NCI-H524 (cell line): ENCODE measurements at places on chromosomes 6 and 20.

GRCh38 chr6:17835784-17836183, 129.1 kb upstream of the NUP153 start:
- no peak for DNase-seq

GRCh38 chr6:115773741-115774140, 286.9 kb downstream of the FRK start:
- no peak for DNase-seq

- no peak for DNase-seq
Measured at GRCh38 chr20:25484911-25485511, 77.5 kb downstream of the GINS1 start.

DNA sequence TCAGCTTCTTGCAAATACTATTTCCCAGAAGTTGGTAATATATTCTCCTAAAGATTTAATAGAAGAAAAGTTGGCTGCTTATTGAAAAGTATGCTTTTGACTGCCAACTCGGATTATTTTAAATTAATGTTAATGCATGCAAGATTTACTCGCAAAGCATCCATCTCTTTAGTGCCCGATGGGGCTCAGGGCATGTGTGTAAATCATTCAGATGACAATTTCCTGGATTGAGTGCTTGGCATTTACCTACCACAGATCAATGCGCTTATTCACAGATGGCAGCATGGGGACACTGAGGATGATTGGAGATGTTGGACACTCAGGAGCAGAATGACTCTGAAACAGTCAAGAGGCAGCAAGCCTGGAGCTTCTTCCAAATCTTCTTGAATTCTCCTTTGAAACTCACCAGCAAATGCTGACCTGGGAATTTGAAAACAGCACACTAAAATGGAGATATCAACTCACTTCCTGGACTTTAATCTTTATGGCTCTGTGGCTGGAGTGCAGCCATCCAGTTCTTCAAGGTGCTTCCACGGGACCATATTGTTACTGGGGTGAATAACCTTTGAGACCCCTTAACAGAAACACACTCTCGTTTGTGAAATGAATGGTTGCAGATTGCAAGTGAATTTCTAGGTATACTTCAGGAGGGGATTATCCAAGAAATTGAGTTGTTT, 34.1 kb upstream of the TIAM2 start:
- no peak for DNase-seq

GRCh38 chr6:35088281-35089215, 52.6 kb downstream of the TCP11 start:
- DNase-seq: no peak

DNA sequence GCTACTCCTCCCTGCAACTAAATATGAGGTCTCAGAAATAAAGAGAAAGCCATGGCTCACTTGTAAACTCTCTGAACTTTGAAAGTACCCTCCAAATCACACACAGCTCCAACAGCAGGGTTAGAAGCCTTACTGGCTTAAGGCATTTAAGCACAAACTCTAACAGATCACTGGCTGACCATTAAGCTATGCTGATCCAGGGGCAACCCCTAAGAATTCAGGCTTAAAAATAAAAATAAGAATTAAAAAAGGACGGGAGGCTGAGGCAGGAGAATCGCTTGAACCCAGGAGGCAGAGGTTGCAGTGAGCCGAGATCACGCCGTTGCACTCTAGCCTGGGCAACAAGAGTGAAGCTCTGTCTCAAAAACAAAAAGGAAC, 21.8 kb downstream of the HLA-E start:
- DNase-seq: no peak

GRCh38 chr6:88586371-88587149, 376.9 kb downstream of the RNGTT start:
- no peak for DNase-seq

GRCh38 chr6:90444160-90444714, 142.6 kb downstream of the MAP3K7 start:
- DNase-seq: no peak

DNA sequence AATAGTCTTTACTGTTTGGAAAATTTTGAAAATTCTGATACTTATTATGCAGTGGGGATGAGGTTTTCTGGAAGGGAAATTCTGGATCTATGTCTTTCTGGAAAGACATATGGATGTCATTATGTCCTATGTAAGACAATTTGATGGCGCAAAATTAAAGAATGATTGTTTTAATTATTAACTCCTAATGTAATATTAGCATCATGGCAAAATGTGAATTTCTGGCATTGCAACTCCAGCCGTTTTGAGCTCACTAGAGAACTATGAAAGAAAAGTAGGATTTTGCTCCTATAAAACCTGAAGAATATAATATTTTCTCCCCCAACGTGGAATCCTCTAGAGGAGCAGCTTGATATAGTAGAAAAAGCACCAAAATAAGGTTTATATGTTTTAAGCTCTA, 243.2 kb downstream of the RFPL4B start:
- no peak for DNase-seq

DNA sequence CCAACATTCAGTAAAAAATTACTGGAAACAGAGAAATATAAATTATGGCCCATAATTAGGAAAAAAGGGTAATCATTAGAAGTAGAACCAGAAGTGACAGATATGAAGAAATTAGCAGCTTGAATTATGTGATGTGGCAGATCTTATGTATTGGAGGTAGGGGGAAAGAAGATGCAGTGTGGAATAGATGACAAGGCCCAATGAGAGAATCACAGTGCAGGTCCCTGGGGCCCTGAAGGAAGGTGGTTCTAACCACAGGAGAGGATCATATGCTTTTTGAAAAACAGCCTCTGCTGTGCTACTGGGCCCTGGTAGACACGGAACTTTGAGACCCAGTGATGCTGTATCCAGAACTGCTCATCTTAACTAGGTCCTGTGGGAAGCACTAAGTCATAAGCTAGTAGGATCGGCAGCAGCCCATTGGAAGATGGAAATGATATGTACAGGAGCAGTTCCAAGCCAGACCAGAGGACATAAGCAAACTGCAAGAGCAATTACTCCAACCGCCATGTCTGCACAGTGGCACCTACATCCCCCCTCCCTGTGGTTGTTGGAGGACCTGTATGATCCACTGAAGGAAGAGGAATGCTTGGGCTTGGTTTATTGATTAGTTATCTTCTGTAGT, 14.2 kb downstream of the HEBP2 start:
- no peak for DNase-seq

DNA sequence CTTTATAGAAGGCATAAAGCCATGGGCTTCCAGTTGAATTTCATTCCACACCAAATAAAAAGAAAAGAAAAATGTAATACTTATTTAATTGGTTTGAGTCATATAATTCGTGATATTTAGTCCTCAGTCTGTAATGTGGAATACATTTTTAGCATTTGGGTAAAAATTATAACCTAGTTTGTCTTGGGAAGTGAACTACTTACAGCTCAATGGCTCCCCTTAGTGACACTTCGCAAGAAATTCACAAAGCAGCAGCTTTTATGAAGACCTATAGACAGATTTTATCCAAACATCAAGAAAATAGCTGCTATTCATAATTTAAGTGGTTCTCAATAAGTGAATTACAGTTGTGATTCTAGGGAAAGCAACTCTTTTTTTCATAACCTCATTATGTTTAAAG, 72.1 kb downstream of the RSPO3 start:
- DNase-seq: no peak

GRCh38 chr6:128367437-128367836, 153.0 kb downstream of the PTPRK start:
- DNase-seq: no peak

- no peak for DNase-seq
Measured at GRCh38 chr20:48002517-48002970, 217.3 kb upstream of the SULF2 start.

GRCh38 chr20:40802886-40803285, 113.8 kb upstream of the MAFB start:
- no peak for DNase-seq

DNA sequence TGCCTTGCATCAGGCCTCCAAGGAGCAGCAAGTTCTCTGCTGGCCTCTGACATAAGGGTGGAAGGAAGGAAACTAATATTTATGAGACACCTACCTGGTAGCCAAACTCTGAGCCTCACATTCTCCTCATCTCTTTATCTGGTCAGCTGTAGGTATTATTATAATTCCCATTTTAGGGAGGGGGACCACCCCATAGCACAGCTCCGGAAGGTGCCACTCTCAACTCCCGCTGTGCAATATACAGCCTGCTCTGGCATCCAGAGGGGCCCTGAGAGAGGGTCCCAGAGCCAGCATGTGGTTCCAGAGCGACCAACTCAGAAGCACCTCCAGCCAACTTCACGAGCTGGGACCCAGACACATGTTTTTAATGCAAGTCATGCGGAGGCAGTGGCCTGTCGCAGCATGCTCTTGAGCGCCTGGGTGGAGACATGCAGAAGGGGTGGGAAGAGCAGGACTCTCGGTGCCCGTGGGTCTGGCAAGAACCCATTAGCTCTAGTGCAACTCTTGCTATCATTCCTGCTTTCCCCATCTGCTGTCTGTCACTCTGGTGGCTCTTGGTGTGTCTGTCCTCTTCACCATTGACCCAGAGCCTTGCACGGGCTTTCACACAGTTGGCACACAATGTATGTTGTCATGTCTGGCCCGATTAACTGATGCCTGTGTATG, 15.0 kb upstream of the MYMX start:
- no peak for DNase-seq

- DNase-seq: no peak
Measured at GRCh38 chr20:21092806-21093205, 13.4 kb downstream of the LINC00237 start.

GRCh38 chr6:16162003-16162402, 33.1 kb downstream of the MYLIP start:
- no peak for DNase-seq

DNA sequence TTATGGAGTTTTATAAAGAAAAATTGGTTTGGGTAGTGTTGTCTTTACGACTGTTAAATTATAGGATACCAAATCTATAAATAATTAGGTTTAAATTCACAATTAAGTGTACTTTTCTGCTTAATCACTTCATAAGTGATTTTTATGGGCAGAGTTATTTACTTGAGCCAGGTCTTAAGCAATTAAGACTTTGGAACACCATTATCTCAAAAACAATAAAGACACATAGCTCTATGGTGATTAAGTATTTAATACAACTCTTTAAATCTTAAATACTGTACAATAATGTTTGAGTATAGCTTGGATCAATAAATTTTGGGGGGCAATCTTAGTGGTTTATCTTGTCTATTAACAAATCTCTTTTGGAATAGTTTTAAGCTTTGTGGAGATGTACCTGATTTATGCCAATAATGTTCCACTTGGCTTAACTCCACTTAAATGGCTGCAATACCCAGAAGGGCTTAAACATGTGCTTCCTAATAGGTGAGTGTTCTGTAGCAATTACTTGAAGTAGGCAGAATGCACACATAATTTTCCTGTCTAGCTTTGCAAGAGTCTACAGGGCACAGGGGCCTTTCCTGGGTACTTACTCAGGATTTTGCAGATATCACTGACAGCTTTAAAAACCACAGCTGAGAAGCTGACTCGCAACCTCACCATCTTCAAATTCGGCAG, 7.5 kb downstream of the FERMT1 start:
- no peak for DNase-seq
